Activated CD4-positive, CD25-positive, alpha-beta regulatory T cell treated with anti-CD3 and anti-CD28 coated beads, Interleukin-2, amount 50 U/mL, for 24 hours (primary cell): ENCODE measurements at places on chromosomes 4 and X.

- ATAC-seq: no peak
These were observed 12.9 kb upstream of the IL13RA1 start for GRCh38 chrX:118714521-118714920.

- ATAC-seq: no peak
These were observed 790.8 kb downstream of the PCDH18 start for GRCh38 chr4:136741468-136741867.

GRCh38 chr4:139184129-139184528 is 7.1 kb upstream of the ELF2 start:
- no peak for ATAC-seq

- no peak for ATAC-seq
These were observed 19.5 kb upstream of the FGF2 start for GRCh38 chr4:122806981-122807679.

GRCh38 chrX:41110801-41111625 is 25.8 kb downstream of the USP9X start:
- ATAC-seq: no peak

- ATAC-seq: no peak
These were observed 18.5 kb downstream of the LRRC66 start for GRCh38 chr4:52001616-52002015.

DNA sequence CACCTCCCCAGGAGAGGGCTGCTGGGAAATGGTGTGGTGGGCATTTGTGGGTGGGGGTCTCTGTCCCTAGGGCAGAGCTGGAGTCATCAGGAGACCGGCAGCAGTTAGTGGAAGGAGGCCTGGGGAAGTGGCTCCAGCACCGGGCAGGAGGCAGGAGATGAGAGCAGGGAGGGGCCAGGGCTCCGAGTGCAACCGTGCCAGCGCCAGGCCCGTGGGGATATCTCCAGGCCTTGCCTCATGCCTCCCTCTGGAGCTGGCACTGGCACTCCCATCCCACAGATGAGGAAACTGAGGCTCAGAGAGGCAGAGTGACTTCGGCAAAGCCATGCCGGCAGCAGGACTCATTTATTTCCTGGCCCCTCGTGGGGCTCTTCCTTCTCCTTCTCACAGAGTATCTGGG is 83.5 kb downstream of the HMX1 start:
- no peak for ATAC-seq

DNA sequence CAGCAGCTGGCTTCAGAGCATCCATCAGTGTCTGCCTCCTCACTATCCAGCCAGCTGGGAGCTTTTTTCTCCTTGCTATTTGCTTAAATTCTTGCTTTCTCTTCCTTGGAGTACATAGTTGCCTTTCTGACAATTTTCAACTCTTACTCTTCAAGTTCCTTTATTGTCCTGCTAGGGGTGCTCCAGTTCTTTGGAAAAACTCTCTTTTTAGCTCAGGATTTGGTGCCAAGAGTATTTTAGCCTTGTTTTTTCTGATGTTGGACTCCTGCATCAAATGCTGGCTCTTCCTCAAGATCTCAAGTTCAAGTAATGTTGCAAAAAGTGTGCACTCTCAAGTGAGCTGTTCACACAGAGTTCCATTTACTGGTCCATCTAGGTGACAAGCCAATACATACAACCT is 126.4 kb downstream of the KDR start:
- no peak for ATAC-seq

DNA sequence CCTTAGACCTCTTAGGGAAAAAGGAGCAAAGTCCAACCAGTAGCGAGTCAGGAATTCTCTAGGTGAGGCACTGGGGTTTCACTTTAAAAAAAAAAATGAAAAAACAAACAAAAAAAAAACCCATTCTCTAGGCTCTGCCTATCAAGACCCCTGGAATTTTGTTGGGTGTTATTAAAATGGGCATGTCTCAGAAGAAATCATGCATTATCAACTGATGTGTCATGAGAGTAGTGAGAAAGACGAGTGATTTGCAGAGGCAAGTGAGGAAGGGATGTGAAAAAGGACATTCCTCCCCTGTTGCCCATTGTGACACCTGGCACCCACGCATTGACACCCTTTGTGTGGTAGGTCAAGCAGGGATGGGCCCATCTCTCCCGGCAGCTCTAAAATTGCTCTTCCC is 78.9 kb downstream of the AASDH start:
- ATAC-seq: no peak

GRCh38 chr4:22179124-22179874 is 230.7 kb upstream of the KCNIP4 start:
- ATAC-seq: no peak

DNA sequence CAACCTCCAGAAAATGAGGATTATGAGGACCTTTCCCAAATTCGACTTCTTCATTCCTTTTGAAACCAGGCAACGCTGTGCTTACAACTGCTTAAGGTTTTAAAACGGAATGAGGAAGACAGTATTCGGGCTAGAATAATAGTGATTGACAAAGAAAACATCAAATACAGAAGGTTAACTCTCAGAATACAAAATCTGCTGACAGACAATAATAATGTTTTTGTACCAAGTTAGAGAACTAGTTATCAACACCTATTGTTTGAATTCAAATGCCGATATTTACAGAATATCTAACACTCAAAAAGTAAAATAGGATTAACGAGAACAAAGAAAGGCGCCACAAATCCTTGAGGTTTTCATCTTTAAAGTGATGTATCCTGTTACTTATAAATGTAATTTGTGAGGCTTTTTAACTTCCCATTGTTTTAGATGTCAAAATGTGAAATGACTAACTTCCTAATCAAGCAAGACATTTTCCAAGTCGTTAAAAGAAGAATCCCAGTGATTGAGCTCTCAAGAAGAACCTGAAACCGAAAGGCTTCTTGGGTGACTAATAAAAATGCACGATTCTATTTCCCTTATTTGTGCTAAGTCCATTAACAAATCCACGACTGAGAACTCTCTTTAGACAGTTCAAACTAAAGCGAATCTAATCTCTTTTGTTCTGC is 118.3 kb downstream of the SORBS2 start:
- no peak for ATAC-seq
